Renal pelvis (tissue), 12 donors: ENCODE measurements at places on chromosomes 7 and 10. TPM values are rescaled to one million over a fixed set of nuclear protein-coding genes. Genes with fewer than 3 reads are reported as not detected.

- no peak for DNase-seq
Measured at GRCh38 chr7:36523371-36524101, 133.9 kb downstream of the ANLN start.

Gene CYP26A1
- not detected for polyA plus RNA-seq

- no peak for DNase-seq
Measured at GRCh38 chr10:88582411-88582805, 710 bp downstream of the RNLS start.

Gene RPEL1
- polyA plus RNA-seq = not detected

GRCh38 chr10:133170092-133170491 is 10.1 kb downstream of the KNDC1 start:
- no peak for DNase-seq

Gene FAM25C
- not detected for polyA plus RNA-seq

GRCh38 chr7:151372612-151373265 is 31.1 kb downstream of the NUB1 start:
- no peak for DNase-seq

Gene FGFBP3
- polyA plus RNA-seq = 3.4 TPM

DNA sequence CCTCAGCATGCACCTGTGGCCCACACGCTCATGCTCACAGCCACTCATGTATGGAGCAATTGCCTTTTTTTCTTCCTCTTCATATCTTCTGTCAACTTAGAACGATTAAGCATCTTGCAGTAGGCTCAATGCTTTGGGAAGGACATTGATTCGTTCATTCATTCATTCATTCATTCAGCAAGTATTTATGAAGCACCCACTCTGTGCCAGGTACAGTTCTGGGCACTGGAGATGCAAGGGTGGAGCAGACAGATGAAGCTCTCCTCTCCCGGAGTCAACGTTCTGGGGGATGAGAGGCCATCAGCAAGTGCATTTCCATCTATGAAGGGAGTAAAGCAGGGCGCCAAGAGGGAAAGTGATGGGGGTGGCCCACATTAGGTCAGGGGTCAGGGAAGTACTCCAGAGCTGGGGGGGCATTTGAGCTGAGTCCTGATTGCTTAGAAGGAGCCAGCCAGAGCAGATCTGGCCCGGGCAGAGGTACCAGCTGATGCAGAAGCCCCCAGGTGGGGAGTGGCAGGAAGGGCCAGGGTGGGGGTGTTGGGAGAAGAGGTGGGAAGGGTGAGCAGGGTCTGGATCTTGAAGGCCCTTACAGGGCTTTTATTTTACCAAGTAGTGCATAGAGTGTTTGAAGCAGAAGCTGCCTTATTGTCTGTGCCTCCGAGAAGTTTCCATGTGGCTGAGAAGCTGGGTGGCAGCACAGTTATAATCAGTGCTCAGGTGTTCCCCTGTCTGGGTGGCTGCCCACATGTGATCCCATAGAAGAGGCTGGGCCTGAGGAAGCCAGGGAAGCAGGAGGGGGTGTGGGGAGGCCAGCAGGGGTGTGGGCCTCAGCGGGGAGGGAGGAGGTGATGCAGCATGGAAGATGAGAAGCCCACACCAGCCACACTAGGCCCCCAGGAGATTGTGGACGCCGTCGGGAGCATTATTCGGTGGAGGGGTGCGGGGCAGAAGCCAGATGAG is 36.2 kb downstream of the CHST3 start:
- DNase-seq = no peak

DNA sequence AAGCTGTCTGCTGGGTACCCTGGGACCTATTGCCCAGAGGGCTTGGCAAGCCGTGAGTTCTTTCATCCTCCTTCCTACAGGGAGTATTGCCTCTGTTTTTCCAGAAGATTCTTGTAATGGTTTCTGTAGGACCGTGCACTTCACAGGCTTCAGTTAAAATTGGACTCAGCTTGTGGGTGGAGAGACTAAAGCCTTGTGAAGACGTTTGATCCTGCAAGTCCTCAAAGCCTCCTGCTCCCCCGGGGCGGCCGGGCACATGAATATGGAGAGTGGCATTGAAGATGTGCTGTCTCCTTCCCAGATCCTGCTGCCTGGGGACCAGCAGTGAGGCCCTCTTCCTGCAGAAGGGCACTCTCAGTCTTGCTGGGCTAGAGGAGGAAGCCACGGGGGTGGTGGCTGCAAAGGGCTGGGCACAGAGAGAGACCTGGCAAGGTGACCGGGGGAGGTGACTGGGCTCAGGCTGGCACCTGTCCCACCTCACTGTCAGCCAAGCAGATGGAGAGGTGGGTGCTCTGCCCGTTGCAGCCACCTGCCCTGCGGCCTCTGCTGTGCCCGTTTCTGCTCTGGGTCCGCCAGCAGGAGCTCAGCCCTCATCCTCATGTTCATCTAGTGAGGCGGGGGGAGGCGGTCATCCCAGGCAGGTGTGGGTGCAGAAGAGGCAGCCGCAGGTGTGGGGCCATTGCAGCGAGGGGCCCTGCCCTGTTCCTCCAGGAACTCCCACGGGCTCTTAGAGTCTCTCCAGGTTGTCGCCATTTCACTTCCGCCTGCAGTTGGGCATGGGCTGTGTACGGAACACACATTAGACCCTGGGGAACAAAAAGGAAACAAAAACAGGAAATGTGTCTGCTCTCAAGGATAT is 55.7 kb downstream of the TMEM209 start:
- no peak for DNase-seq

DNA sequence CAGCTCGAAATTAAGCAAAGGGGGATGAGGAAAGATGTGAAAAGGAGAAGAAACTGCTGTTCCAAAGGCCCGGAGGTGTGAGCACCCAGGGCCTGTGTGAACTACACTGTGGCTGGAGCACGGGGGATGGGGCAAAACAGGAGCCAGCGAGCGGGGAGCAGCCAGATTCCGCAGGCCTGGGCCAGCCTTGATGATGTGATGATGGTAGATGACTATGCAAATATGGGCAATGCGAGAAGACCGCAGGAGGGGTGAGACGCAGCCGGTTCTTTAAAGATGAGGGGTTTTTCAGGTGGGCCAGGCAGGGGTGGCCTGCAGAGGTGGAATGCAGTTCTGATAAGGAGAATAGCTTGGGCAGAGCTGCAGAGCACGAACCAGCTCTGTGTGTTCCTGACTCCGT is 61.5 kb downstream of the LANCL2 start:
- no peak for DNase-seq

Gene CCDC146
- polyA plus RNA-seq = 17.7 TPM

DNA sequence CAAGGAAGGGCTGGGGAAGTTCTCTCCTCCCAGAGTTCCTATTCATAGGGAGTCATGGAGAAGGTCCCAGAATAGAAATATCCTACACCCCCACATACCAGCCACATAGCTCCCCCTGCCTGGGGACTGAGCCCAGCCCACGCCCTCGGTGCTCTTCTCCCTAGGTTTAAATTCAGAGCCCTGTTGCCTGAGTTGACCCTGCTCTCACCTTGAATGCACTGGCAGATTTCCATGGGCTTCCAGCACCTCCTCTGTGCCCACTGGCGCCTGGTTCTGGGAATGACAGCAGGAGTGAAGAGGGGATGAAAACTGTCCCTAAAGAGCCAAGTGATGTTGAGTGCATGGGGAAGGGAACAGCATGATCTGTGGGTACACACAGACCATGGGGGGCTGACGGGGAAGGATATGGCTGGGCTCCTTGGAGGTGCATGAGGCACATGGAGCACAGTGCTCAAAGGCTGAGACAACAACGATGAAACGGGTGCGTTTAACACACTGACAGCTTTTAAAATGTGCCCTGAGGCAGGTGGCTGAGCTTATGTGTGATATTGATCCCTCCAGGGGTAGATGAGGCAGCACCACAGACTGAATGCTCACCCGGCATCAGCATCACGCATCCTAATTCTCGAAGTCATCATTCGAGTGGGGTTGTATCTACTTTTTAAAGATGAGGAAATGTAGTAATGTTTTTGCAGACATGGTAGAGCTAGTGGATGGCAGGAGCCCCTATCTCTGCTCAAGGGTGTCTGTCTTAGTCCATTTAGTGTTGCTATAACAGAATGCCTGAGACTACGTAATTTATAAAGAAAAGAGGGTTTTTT is 53.7 kb upstream of the IGFBP3 start:
- DNase-seq = no peak

GRCh38 chr10:78403781-78404180 is 370.1 kb downstream of the RPS24 start:
- DNase-seq = no peak

DNA sequence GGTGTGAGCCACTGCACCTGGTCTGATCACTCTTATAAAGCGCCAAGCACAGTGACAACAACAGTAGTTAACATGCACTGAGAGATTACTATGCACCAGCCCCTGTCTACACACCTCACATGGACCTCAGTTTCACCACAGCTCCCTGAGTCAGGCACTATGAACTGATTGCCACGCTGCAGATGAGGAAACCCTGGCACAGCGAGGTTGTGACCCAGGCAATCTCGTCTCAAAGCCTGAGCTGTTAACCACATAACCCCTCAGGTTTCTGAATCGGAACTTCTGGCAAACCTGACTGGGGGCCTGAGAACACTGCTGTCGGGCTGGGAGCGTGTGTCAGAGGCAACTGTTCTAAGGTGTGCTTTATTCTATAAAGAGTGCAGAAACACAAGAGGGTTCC is 150.8 kb downstream of the RNF216 start:
- no peak for DNase-seq

- peak; percentile 57 for DNase-seq
Measured at GRCh38 chr10:123496375-123496774, 169.8 kb upstream of the GPR26 start.

DNA sequence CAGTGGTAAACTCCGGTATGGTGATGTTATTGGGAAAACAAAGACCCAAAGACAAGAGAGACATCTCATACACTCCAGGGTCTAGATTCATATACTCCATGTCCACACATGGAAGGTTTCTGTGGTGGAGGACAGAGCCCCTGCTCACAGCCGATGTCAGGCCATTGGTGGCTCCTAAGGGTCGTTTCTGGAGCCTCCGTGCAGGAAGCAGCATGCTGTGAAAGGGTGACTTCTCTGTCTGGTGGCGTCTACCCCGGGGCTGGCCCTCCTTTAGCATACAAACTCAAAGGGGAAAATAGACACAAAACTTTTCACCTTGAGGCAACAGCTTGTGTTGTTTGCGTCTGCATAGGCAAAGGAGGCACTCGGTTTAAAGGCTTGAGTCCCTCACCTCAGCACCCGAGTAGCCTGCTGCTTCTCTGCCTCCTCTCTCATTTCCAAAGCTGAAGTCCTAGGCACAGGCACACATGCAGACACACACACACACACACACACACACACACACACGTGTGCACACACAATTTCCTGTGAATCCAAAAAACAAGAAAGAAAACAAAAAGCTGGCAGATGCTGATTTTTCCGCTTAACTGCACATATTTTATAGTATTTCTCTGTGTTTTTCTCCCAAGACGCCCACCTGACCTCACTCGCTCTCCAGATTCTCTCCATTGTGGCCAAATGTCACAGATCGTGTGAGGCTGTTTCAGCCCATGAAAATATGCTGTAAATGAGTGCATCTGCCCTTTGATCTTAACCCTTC is 601.4 kb upstream of the MGMT start:
- DNase-seq = peak; percentile 50

Gene ZSCAN21
- 22.8 TPM for polyA plus RNA-seq

Gene AHCYL2
- polyA plus RNA-seq = 24.9 TPM

DNA sequence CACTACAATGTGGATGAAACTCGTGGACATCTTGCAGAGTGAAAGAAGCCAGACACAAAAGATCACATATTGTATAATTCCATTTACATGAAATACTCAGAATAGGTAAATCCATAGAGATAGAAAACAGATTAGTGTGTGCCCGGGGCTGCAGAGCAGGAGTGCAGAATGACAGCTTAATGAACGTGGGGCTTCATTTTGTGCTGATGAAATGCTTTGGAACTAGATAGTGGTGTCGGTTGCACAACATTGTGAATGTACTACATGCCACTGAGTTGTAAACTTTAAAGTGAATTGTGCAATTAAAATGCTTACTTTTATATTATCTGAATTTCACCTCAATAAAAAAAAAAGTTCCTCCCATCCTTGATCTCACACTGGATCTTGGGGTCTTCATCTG is 31.8 kb upstream of the CARD11 start:
- DNase-seq = no peak

- peak; percentile 100 for DNase-seq
Measured at GRCh38 chr7:75738975-75739795, 444 bp upstream of the HIP1 start.

Gene CFAP58
- 0.45 TPM for polyA plus RNA-seq

GRCh38 chr7:50068026-50068425 is 25.0 kb downstream of the ZPBP start:
- DNase-seq = no peak

Gene CFAP43
- 13.4 TPM for polyA plus RNA-seq

DNA sequence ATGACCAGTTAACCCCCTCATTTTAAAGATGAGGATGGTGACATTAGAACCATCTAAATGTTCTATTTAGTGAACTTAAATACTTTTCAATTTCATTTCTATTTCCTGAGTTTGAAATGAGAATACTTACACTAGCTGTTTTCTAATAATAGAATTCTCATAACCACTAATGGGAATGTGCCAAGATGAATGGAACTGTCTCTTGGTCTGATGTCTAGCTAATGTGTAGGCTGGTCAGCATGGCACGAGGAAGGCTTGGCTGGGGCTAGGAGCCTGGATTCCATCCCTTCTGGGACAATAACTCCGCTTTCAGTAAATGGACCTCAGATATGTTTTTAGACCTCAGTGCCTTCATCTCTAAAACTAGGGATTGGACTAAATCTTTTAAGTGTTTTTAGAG is 185.8 kb upstream of the NRP1 start:
- DNase-seq = no peak

Gene SERPINE1
- 1.2 TPM for polyA plus RNA-seq

- DNase-seq = no peak
Measured at GRCh38 chr7:100575746-100576383, 2.2 kb upstream of the SAP25 start.

Gene CYP17A1
- polyA plus RNA-seq = 8.3 TPM

GRCh38 chr10:53489335-53490182 is 717.0 kb upstream of the MBL2 start:
- no peak for DNase-seq

DNA sequence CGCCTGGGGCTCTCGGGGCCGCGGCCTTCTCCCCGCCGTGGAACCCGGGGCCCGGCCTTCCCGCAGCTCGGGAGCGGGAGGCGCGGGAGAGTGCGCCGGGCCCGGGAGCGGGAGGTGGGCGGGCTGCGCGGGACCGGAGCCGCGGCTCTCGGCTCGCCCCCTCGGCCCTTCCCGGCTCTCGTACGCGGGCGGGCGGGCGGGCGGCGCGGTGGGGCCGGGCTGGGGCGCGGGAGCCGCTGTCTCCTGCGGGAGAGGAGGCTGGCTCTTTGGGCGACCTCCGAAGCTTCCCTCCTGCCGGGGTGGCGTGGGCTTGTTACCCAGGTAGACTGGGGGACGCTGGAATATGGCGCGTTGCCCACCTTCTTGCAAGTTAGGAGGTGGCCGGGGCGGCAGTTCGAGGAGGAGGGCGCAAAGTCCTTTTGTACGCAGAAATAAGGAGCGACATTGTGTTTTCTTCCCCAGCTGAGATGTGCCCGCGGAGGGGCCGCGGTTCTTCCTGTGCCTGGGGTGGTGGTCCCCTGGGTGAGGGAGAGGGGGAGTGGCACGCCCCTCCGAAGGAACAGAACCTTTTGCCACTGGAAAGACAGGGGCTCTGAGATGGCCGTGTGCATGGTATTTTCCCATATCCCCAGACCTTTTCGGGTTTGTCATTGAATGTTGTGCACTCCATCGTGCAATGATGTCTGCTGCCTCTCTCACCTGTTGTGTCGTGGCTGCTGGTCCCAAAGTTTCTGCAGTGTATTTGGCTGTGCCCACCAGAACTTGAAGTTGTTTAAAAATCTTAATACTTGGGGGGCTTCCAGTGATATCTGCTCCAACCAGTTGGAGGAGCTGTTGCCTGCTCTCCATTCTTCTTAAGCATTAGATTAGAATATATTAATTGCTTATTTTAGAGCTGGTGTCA is 844 bp downstream of the NRF1 start:
- DNase-seq = peak; percentile 49
